ENCODE measurements at places on chromosomes 13 and 19.
A peak's percentile ranks its signal among the peaks of the same experiment; 100 is the strongest.

GRCh38 chr19:17555480-17555928, at the start of gene COLGALT1:
Gene COLGALT1, plus strand, starts transcription at chr19:17555649. Its CDS starts 65 bp downstream, at chr19:17555714.
- DNase-seq = peak; percentile 59

DNA sequence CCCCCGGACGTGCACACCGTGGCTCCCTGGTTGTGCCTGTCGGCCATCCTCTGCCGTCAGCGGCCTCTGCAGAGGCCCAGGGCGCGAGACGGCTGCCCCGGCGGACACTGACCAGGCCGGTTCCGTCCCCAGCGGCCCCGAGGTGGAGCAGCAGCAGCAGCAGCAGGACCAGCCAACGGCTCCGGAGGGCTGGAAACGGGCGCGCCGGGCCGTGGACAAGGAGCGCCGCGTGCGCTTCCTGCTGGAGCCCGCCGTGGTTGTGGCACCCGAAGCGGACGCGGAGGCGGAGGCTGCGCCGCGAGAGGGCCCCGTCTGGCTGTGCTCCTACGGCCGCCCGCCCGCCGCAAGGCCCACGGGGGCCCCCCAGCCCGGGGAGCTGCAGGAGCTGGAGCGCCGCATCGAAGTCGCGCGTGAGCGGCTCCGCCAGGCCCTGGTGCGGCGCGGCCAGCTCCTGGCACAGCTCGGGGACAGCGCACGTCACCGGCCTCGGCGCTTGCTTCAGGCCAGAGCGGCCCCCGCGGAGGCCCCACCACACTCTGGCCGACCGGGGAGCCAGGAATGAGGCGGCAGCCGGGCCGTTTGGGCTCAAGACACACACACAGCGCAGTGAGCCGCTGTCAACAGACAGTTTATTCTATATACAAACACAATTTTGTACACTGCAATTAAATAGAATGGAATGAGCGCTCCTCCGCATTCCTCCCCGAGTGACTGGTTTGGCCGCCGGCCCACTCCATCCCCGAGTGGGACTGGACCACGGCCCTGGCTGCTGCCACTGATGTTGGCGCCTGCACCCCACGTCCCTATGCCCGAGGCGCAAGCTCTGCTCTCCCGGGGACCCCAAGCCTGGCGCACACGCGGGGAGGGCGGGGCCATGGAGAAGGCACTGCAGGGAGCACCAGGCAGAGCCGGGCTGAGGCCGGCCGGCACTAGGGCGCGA, 9.1 kb downstream of the GRIN3B start:
- no peak for DNase-seq

DNA sequence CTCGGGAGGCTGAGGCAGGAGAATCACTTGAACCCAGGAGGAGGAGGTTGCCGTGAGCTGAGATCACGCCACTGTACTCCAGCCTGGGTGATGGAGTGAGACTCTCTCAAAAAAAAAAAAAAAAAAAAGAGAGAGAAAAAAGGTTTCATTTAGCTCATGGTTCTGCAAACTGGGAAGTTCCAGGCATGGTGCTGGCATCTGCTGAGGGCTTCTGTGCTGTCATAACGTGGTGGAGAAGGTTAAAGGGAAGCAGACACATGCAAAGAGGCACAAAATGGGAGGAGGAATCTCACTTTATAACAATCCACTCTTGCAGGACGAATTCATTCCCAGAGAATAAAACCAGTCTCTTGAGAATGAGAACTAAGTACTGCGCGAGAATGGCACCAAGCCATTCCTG, 34.9 kb upstream of the SIAH3 start:
- DNase-seq = no peak

DNA sequence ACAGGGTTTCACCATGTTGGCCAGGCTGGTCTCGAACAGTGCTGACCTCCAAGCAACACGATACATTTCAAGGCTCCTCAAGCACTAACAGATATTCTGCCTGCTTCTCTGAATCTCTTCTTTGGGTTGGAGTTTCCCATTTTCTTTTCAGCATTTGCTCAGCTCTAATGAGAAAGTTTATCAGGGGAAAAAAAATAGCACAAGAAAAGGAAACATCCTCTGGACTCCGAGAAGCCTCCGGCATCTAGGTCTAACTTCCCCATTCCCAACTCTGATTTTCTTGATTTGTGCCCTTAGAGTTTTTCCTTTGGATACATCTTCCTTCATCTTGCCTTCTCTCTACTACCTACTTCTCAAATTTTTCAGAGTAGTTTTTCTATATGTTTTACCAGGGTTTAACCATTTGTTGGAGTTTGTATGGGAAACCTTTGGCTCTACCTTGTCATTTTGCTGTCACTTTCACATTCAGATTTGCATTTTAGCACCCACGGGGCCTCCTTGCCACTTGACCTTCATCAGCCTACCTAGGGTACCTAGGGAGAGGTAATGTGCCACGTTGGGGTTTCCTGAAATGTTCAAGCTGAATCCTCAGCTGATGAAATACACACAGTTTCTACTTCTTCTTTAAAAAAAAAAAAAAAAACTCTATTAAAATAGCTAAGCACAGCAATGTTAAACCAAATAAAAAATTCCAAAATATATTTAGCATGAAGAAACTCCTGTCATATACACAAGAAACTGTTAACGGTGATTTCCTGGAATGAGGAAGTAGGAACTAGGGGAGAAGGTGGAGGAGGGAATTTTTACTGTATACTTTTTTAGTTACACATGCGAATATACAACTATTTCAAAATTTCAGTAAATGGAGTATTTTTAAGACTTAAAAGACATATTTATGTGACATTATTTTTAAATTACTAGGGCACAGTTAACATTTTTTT, 5.1 kb upstream of the USP12 start:
- no peak for DNase-seq

DNA sequence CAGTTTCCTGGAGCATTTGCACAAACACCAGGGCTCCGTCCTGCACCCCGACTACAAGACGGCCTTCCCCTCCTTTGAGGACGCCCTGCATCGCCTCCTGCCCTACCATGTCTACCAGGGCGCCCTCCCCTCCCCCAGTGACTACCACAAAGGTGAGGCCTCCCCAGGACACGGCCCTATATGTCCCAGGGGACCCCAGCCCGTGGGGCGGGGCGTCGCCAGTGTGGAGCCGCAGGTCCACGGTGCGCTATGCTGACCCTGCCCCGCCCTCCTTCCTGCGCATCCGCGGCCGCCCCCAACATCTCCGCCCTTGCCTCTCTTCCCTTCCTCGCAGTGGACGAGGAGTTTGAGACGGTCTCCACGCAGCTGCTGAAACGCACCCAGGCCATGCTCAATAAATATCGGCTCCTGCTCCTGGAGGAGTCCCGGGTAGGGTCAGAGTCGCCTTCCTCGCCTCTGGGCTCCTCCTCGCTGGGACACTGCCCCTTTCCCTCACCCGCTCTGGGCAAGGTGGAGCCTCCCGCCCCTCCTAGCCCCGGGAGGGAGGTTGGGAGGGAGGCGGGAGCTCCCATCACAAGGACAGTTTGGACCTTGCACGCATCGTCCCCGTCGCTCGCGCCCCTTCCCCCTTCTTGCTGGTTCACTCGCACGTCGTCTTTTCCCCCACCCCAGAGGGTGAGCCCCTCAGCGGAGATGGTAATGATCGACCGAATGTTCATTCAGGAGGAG, 14.4 kb upstream of the EHD2 start:
- no peak for DNase-seq

DNA sequence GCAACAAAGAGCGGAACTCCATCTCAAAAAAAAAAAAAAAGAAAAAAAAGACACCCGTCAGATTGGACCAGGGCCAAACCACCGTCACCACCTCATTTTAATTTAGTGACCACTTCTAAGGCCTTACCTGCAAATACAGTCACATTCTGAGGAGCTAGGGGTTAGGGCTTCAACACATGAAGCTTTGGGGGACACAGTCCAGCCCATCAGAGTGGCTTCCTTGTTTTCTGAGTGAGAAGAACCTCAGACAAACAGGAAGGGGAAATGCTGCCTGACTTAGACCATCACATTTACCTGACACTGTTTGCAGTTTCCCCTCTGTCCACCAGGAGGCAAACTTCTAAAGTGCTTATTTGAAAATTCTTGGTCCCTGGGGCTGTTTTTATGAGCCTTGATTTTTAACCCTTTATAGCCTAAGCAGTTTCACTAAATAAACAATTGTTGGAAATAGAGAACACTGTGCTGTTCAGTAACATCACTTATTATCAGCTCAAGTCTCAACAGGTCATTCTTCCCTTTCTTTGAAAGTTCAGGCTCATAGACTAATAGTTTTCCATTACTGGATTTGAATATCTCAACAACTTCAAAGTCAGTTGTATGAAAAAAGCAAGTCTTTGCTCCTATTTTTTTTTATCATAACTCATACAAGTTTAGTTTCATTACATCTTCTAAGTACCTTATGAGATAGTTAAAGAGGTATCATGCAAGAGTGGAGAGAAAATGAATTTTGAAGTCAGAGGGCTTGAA, 74.9 kb upstream of the WASF3 start:
- DNase-seq = no peak

DNA sequence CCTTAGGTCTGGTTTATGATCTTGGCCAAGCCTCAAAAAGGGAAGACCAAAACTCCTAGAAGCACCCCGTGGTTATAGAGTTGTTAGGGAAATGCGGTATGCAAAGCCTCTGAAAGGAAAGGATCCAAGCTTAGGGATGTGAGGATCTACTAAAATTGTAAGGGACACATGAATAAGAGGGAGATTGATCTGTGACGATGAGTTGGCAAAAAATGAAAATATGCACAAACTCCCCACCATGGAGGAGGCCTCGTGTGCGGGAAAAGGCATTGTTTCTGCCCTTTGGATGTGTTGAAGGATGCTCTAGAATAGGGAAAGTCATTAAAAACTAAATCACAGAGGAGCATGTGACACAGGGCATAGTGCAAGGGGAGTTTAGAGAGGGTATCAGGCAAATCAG, 88.7 kb upstream of the UBL3 start:
- DNase-seq = no peak

DNA sequence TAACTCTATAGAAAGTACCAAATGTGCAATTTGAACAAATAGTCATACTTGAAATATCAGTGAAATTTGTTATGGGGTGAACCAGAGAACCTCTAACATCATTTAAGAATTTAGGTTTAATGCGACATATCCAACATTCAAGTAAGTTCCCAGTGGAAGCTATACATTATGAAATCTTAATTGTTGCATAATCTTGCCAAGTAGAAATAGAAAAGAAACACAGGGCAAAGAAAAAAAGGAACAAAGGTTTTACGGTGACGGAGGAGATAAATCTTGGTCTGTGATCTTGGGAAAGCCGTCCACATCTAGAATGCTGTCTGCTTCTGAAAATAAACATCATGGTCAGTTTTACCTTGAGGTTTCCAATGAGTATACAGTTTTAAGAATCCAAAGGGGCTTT, 445.7 kb downstream of the RFC3 start:
- no peak for DNase-seq

DNA sequence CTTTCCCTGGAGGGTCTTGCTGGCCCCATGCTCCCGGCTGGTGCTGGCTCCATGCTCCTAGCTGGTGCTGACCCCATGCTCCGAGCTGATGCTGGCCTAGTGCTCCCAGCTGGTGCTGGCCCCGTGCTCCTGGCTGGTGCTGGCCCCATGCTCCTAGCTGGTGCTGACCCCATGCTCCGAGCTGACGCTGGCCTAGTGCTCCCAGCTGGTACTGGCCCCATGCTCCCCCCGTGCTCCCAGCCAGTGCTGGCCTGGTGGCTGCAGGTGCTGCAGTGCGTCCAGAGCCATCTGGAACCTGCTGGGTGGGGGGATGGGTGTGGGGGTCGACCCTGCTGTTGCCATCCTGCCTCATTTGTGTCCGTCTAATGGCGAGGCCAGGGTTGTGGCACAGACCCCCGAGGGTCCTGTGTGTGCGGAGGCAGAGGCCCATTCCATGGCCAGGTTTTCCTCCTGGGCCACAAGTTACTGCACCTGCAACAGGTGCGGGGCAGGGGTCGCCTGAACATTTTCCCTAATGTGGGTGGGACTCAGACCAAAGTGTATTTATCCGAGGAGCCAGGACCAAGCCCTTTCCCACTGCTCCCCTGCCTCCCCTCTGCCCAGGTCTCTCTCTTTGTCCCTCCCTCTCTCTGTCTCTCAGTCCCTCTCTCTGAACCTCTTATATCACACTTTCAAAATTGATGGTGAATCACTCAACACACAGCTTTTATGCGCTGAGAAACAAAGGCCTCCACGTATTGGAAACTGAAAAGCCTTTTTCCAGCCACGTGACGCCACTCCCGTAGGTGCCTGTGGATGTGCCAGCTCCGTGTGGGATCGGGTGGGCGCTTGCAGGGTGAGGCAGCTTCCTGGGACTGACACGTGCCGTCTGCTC, 45.1 kb downstream of the MCF2L start:
- no peak for DNase-seq

DNA sequence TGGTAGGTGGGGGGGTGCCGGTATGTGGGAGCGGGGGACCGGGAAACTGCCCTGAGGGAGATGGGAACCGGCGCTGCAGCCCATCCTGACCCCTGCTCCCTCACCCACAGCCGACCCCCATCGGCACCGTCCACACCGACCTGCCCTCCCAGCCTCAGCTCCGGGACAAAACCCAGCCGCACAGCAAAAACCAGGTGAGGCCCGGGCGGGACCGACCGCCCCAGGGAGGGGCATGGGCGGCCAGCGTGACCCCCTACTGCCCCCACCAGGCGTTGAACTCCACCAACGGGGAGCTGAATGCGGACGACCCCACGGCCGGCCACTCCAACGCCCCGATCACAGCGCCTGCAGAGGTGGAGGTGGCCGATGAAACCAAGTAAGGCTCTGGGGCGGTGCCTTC, 35.9 kb downstream of the BTBD2 start:
- no peak for DNase-seq

- no peak for DNase-seq
Measured at GRCh38 chr19:4301590-4302242, 473 bp downstream of the TMIGD2 start.

- DNase-seq = peak; percentile 56
Measured at GRCh38 chr13:110137680-110138009, 169.3 kb downstream of the COL4A1 start.

DNA sequence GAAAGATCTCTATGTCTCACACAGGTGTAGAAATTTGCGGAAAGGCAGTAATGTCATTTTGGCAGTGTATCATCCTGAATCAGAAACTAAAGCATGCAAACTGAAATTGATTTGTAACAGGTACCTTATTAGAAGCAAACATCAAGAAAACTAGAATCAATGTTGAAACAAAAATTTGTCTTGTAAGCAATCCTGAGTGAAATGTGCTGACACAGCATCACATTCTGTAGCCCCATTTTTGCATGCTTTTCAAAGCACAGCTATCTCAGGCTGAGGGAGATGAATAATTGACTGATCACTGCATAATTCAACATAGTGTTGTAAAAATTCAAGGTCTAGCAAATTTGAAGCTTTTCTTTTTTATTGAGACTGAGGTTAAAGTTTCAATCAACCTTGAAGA, 539.7 kb downstream of the DACH1 start:
- DNase-seq = no peak

Data from NCI-H187 treated with DMSO at 0.1 percent for 48 hours (cell line).